ENCODE measurements at places on chromosomes 2 and 18.

GRCh38 chr2:157442191-157442590, 1.7 kb downstream of the CYTIP start:
- no peak for DNase-seq

GRCh38 chr2:24915175-24915574, 4.9 kb downstream of the ADCY3 start:
- DNase-seq, result no peak

GRCh38 chr2:23673830-23674679, 252.9 kb downstream of the ATAD2B start:
- no peak for DNase-seq

DNA sequence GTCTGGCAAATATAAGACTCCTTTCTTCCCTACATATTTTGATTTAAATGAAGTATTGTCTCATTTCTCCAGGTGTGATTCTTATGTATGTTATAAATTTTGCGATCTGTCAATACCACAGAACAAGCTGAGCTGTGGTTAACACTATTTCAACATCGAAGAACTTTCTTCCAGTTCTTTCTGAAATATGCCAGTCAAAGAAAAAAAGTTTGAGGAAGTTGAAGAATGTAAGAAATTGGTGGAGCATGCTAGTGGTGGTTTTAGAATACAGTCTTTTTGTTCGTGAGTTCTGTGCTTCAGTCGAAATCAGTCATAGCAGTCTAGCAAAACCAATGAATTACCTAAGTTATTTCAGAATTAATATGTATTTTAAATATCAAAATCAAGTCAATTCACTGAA, 8.6 kb upstream of the COBLL1 start:
- DNase-seq, result no peak

GRCh38 chr2:204885747-204886146, 340.5 kb downstream of the PARD3B start:
- no peak for DNase-seq

- no peak for DNase-seq
Measured at GRCh38 chr2:196967116-196967515, 40.6 kb upstream of the PGAP1 start.

DNA sequence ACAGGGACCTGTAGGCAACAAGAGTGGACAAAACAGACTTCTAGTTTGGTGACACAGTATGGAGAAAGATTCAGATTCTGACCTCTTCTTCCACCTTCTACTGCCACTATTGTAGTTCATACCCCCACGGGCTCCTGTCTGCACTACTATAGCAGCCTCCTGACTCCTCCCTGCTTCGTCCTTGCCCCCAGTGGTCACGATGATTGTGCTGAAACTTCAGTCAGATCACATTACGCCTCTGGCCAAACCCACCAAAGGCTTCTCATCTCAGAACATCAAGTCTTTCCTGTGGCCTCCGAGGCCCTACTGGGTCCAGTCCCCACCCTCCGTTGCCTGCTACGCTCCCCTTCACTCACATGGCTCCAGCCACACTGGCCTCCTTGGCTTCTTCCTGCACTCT, 147.6 kb downstream of the CYP26B1 start:
- DNase-seq, result no peak

GRCh38 chr2:204183608-204184007, 247.0 kb downstream of the ICOS start:
- DNase-seq, result no peak

DNA sequence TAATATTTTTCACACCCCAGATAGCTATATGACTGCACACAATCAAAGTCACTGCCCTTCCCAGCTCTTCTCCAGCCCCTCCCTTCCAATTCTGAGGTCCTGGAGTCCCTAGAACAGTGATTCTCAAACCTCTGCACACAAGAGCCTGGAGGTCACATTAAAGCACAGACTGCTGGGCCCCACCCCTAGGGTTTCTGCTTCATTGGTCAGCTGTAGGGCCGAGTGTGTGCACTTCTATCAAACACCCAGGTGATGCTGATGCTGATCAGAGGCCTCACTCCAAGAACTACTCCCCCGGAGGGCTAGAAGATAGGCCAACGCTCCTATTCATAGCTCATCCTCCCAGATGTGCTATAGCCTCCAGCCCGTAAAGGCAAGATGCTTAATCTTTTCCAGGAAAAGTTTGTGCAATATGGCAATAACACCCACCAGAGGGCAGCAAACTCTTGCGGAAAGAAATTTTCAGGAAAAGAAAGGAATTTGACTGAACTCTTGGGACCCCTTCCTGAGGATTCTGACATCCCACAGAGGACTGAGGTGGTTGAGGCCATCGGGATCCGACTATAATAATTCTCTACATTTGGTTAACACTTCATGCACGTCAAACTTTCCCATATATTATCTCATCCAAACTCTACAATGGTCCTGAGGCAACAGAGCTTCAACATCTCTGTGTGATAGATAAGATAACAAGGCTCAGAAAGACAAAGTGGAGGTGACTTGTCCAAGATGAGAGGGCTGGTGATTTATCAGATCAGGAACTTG, 194.2 kb upstream of the PKDCC start:
- DNase-seq, result no peak

DNA sequence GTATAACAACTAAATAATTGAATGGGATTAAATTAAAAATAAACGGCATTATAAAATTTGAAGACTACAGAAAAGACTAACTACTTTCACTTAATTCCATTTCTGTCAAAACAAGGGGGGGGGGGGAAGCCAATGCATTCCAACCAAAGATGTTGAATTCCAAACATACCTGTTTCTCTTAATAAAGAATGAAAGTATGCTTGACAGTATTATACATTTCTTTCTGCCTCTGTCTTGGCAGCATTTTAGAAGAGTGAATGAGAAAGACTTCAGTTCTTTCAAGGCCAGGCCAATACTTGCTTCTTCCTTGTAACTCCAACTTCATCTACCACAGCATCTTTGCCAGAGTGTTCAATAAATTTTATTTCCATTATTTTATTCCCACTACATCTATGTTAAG, 65.9 kb downstream of the PDE11A start:
- no peak for DNase-seq

Data from BJ (cell line).